ENCODE measurements at places on chromosomes 12 and 14.

- DNase-seq: no peak
Observed at GRCh38 chr14:80809663-80810062, 131.9 kb downstream of the CEP128 start.

DNA sequence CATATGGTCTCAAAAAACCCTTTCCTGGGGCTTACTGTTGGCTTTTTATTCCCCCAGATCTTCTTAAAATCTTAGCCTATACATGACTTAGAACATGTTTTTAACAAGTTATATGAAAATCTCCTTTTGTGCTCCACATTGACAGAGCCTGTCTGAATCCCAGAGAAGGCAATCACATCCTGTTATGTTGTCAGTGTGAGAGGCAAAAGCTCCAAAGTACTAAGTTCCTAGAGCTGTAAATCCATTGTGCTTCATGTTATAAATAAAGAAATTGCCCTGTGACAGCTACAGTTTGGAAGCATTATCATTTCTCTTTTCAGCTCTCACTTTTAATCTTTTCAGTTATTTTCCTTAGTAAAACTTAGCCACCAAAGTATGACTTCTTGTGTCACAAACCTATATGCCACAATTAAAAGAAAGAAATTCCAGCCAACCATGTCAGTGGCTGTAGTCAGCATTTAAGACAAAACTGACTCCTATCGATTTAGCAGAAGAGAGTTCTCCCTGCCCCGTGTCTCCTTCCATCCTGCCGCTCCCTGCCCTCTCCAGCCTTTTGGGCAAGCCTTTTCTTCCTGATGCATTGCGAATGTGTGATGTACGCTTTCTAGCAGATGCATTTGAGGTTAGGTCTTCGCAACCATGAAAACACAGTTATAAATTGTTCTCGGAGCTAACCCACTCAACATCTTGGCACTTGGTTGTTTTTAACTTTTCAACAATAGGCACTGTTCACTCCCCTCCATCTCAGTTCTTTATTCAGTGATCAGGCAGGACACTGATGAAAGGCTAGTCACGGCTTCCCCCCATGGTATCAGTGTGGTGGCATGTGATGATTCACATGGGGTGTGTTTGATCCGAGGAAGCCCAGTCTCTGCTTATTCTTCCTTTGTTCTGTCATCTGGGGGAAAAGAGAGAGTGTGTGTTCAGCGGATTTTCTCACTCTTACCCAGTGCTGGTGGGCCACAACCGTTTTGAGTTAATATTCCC, 143.5 kb downstream of the SSPN start:
- DNase-seq: peak; percentile 56

DNA sequence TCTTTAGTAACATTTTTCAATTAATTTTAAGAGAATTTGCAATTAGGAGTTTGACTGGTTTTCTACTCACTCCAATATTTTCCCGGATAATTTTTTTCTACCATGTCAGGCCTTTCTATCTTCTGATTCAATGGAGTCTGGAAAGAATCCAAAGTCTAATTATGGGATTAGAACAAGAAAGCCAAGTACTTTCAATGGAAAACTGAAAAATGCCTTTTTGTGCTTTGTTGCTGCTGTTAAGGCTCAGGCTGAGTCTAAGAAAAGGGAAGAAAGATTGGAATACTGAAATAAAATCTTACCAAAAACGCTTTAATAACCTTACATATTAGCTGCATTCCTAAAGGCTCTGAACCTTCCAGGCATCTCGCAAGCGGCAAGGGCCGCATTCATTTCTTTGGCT, 24.4 kb upstream of the DHRS4 start:
- DNase-seq: no peak

DNA sequence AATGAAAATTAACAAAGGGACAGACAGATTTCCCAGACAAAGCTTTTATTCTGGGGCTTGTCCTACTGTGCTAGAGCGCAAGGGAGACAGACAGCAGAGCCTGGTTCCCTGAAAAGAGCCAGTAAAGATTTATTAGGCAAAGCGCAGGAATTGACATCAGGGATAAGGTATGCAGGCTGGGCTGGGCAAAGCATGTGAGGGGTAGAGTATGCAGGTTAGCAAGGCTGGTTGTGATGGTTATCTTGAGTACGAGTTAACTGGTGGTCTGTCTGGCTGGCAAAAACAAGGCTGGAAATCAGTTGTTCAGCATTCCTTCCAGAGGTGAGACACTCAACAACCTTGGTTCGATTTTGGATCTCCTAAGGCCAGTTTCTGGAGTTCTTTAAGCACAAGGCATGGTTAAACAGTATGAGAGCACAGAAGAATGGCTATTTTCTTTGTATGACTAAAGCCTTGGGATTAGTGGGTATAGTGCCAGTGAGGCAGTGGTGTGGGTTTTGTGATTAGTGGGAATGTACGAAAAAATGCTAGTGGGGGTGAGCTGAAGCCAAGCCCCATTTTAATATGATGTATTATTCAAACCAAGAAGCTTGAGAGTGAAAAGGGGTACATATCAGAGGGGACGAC, 30.9 kb downstream of the BTBD7 start:
- no peak for DNase-seq

- DNase-seq: peak; percentile 10
Observed at GRCh38 chr12:30219047-30219446, 435.3 kb upstream of the TMTC1 start.

DNA sequence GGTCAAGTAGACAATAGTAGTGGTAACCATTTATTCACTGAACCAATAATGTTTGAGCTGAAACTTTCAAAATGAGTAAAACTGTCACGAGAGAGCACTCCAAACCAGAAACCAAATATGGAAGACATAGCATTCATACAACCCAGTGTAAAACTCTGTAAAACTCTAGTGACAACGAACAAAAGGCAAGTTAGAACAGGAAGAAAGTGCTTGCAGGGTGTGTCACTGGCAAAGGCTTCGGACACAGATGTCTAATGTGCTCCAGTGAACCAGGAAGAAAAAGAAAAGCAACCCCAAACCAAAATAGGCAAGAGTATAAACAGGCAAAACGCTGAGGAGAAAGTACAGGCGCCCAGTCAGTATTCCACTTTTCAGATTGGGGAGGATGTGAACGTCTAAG, 79.3 kb upstream of the FZD10 start:
- DNase-seq: no peak

- DNase-seq: no peak
Observed at GRCh38 chr14:106841701-106842100, 1315.3 kb downstream of the TMEM121 start.
